ENCODE measurements at places on chromosomes 7 and 10. TPM values are rescaled to one million over a fixed set of nuclear protein-coding genes. Genes with fewer than 3 reads are reported as not detected.

- H3K27ac ChIP-seq, result no peak overlapping the region
- no peak for DNase-seq
- no peak overlapping the region for H3K4me3 ChIP-seq
- H3K4me1 ChIP-seq, result no peaks in the 10 kb centered on the region
Observed at GRCh38 chr10:2079603-2080078, 342.3 kb upstream of the ADARB2 start.

DNA sequence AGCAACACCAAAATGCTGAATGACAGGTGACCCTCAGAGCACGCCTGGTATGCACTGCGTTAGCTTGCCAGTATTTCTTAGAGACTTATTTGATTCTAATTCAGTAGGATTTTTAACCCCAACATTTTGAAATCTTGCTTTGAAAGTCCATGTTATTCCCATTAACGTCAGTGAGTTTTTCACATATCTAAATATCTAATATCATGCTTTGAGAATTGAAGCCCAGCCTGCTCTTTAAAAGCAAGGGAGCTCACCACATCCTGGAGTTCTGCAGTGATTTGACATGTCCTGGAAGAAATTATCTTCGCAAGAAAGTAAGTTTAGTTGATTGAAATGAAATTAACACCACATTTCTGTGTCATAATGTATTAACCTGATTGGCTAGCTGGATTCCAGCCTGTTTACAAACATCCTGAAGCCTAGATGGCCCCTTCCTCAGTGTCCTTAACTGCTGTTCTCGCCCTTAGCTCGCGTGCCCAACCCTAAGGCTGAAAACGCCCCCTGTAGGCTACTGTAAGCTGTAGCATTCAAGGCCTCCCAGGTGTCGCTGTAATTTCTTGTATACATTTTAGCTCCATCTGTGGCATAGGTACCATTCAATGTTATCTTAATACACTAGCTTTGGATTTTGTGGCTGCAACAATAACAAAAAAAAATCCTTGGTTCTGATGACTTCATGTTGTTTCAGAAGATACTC lies 191.5 kb downstream of the MGMT start:
- H3K27ac ChIP-seq, result no peak overlapping the region
- H3K27me3 ChIP-seq, result no peaks in the 10 kb centered on the region
- DNase-seq, result no peak
- H3K36me3 ChIP-seq, result peaks cover 1% of the 10 kb centered on the region
- peaks cover 25% of the 10 kb centered on the region for H3K4me1 ChIP-seq

- H3K4me1 ChIP-seq, result peaks cover 56% of the 10 kb centered on the region
- no peak for DNase-seq
- H3K36me3 ChIP-seq, result peaks cover 4% of the 10 kb centered on the region
- no peak overlapping the region for H3K27ac ChIP-seq
- no peaks in the 10 kb centered on the region for H3K27me3 ChIP-seq
Observed at GRCh38 chr10:72464438-72464837, 109.7 kb upstream of the DNAJB12 start.

DNA sequence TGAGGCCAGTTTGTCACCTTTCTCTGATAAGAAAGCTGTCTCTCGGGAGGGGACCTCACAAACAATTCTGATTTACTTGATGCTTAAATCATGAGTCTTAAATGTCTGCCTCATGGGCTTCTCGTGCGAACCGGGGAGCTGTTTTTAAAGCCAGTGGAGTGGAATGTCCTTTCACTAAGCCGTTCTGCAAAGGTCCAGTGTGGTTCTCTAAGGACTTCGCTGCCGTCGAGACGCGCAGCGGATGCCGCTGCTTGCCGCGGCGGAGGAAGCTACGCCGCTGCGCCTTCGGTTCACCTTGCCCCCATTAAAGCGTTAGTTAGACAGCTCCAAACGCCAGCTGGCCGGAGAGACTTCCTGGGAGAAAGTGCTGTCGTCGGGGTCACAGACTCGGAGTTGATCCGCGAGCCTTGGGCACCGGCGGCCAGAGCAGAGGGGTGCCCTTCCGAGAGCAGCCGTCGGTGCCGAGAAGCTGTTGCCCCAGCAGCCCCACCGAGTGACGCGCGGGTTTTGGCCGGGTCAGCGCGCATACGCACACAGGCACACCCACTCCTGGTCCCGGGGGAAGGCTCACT lies 1.3 kb upstream of the HMX3 start:
- peaks cover 94% of the 10 kb centered on the region for H3K27me3 ChIP-seq
- H3K4me3 ChIP-seq, result peak overlapping the region; percentile 8
- peaks cover 23% of the 10 kb centered on the region for H3K4me1 ChIP-seq
- H3K27ac ChIP-seq, result no peak overlapping the region

GRCh38 chr10:50432211-50433009 lies 181.1 kb upstream of the ASAH2 start:
- no peaks in the 10 kb centered on the region for H3K27me3 ChIP-seq
- no peaks in the 10 kb centered on the region for H3K36me3 ChIP-seq
- H3K4me1 ChIP-seq, result no peaks in the 10 kb centered on the region

DNA sequence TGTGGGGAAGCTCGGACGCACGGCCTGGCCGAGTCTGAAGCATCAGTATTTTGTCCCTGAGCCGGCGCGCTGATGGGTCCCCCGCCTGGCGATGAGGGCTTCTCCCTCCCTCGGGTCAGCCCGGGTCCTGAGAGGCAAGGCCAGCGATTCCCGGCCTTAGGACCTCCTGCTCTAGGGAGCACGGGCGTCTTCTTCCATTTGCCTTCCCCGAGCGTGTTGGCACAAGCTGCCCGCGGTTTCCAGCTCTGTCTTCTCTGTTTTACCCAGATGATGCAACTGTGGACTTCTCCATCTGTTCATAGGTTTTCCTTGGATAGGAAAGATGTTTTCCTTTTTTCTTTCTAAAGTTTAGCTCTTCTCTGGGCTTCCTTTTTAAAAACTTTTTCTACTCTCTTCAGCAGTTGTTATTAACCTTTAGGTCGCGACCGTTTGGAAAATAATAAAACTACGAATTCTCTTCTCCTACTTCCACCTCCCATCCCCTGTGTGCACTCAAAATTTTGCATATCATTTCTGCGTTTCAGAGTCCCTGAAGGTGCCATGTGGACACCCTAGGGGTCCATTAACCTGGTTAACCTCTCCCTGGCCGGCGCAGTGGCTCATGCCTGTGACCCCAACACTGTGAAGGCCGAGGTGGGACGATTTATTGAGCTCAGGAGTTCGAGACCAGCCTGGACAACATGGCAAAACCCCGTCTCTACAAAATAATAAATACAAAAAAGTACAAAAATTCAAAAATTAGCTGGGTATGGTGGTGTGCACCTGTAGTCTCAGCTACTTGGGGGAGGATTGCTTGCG lies 1.4 kb upstream of the SLC25A28 start:
- DNase-seq, result no peak
- peaks cover 30% of the 10 kb centered on the region for H3K4me1 ChIP-seq
- H3K27ac ChIP-seq, result peak overlapping the region; percentile 96
- H3K4me3 ChIP-seq, result peak overlapping the region; percentile 87
- H3K36me3 ChIP-seq, result no peaks in the 10 kb centered on the region
- H3K27me3 ChIP-seq, result no peaks in the 10 kb centered on the region

DNA sequence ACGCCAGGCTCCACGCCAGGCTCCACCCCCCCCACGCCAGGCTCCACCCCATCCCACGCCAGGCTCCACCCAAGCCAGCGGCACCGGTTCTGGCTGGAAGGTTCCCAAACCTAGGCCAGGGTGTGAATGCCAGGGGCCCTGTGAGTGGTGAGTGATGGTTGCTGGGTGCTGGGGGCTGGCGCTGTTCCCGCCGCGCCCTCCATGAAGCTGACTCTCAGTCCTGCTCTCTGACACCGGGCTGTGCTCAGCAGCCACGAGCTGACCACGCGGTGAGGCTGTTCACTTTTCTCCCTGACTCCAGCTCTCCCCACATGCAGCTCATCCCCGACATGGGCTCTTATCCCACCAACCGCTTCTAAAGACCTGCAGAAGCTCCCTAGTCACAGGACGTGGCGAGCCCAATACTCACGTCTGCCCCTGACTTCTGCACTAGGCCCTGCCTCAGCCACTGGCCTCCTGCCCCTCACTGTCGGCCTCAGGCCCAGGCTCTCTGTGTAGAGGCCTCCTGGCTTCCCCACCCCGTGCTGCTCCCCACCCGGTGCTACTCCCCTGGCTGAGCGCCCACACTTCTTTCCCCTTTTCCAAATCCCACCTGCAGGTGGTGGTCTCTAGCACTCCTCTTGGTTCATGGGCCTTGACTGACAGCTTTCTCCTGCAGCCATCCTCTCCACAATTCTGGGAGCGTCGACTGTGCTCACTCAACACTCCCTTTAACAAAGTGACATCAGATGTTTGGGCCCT lies 603.0 kb downstream of the PTPRN2 start:
- no peak overlapping the region for H3K27ac ChIP-seq
- no peaks in the 10 kb centered on the region for H3K36me3 ChIP-seq
- peaks cover 8% of the 10 kb centered on the region for H3K27me3 ChIP-seq
- H3K4me1 ChIP-seq, result no peaks in the 10 kb centered on the region
- no peak for DNase-seq
- H3K4me3 ChIP-seq, result no peak overlapping the region

GRCh38 chr7:47045207-47046051 lies 536.5 kb downstream of the TNS3 start:
- H3K27me3 ChIP-seq, result no peaks in the 10 kb centered on the region
- DNase-seq, result no peak
- peak overlapping the region; percentile 73 for H3K27ac ChIP-seq
- peaks cover 43% of the 10 kb centered on the region for H3K4me1 ChIP-seq
- no peak overlapping the region for H3K4me3 ChIP-seq

DNA sequence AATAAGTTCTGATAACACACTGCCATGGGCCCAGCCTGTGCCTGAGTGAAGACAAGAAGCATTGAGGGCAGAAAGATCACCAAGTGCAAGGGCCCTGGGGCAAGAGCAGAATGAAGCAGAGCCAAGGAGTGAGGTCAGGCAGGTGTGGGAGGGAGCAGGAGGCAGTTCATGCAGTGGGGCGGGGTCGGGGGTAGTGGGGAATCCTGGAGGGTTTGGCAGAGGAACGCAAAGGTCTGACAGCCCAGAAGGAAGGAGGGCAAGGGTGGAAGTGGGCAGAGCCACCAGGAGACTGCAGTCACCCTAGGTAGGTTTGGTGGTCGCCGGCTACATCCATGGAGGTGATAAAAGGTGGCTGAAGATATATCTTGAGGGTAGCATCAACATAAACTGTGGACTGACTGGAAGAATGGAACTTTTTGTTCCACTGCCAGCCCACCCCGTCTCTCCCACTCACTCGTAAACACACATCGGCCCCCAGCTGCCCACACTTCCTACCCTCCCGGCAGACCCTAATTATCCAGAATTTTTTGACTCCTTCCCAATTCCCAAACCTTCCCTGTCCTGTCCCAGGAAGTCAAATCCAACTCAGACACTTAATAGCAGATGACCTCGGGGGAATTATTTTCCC lies 172.4 kb downstream of the ARHGAP12 start:
- no peaks in the 10 kb centered on the region for H3K36me3 ChIP-seq
- no peak for DNase-seq
- no peak overlapping the region for H3K27ac ChIP-seq
- peaks cover 52% of the 10 kb centered on the region for H3K4me1 ChIP-seq

- no peak overlapping the region for H3K27ac ChIP-seq
- H3K36me3 ChIP-seq, result no peaks in the 10 kb centered on the region
Observed at GRCh38 chr7:42492920-42493319, 255.9 kb upstream of the GLI3 start.

DNA sequence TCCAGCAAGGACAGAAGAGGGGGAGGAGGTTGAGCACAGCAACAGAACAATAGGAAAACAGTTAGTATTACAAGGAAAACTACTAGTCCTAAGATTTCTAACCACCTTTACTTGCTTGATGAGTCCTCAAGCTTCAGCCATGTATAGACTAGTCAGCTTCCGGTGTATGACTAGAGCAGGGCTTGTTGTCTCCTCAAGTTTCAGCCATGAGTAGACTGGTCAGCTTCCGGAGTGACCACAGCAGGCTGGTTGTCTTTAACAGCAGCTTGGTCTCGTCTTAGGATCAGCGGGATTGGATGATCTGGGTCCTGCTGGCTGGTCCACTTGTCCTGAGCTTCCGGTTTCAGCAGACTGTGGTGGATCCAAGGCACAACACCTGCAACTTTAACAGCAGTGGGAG lies 10.6 kb upstream of the ZNF239 start:
- no peak for DNase-seq
- no peak overlapping the region for H3K4me3 ChIP-seq
- H3K36me3 ChIP-seq, result no peaks in the 10 kb centered on the region
- peaks cover 46% of the 10 kb centered on the region for H3K27me3 ChIP-seq

The POLR1F gene
- total RNA-seq, result 17.6 TPM

GRCh38 chr7:84533182-84533581 lies 338.6 kb upstream of the SEMA3A start:
- no peak for DNase-seq
- no peaks in the 10 kb centered on the region for H3K36me3 ChIP-seq
- peaks cover 41% of the 10 kb centered on the region for H3K4me1 ChIP-seq
- H3K4me3 ChIP-seq, result no peak overlapping the region
- H3K27ac ChIP-seq, result no peak overlapping the region

- no peaks in the 10 kb centered on the region for H3K36me3 ChIP-seq
- H3K27ac ChIP-seq, result no peak overlapping the region
- no peaks in the 10 kb centered on the region for H3K27me3 ChIP-seq
- peaks cover 10% of the 10 kb centered on the region for H3K4me1 ChIP-seq
Observed at GRCh38 chr7:118214051-118214832, 10.3 kb upstream of the ANKRD7 start.

DNA sequence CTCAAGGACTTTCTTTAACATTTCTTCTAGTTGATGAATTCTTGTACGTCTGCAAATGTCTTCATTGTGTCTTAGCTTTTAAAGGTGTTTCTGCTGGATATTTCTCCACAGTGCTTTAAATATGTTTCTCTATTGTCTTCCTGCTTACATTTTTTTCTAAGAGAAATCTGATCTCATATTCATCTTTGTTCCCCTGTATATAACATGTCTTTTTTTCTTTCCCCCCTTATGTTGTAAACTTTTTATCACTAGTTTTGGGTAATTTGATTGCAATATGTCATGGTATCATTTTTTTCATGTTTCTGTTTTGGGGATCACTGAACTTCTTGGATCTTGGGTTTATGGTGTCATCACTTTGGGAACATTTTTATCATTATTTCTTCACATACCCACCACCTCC lies 7.5 kb downstream of the RBAK start:
- no peaks in the 10 kb centered on the region for H3K27me3 ChIP-seq
- peaks cover 90% of the 10 kb centered on the region for H3K36me3 ChIP-seq
- H3K27ac ChIP-seq, result no peak overlapping the region
- H3K4me1 ChIP-seq, result no peaks in the 10 kb centered on the region

DNA sequence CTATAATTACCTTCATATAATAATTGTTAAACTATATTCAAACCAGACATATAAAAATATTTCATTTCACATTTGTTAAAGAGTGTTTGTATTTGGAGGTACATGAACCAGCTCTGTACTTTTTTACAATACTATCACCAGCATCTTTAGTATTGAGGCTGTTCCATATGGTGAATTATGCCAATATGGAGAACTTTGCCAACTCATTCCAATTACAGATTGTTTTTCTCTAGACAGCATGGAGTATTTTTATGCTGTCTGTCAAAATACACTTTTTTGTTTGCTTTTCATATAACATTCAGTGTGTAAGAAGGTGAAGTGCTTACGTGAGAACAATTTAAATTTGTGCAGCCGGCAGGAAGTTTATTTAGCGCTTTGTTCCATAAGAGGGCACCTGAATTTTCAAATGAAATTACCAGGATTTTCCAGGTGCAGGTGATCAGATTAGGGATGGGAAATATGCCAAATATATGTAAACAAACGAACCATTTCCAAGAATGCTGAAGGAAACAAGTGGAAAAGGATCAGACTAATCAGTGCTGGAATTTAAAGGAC lies 54.9 kb downstream of the SEMA3E start:
- DNase-seq, result no peak
- H3K36me3 ChIP-seq, result no peaks in the 10 kb centered on the region
- H3K27me3 ChIP-seq, result no peaks in the 10 kb centered on the region
- no peaks in the 10 kb centered on the region for H3K4me1 ChIP-seq
- no peak overlapping the region for H3K27ac ChIP-seq

- no peak for DNase-seq
- peaks cover 21% of the 10 kb centered on the region for H3K27me3 ChIP-seq
- H3K4me1 ChIP-seq, result peaks cover 5% of the 10 kb centered on the region
- H3K4me3 ChIP-seq, result no peak overlapping the region
- no peaks in the 10 kb centered on the region for H3K36me3 ChIP-seq
Observed at GRCh38 chr10:43128958-43129706, 9.1 kb upstream of the CSGALNACT2 start.

Data from mesothelial cell of epicardium (in vitro differentiated cells).